ENCODE measurements at places on chromosomes 2 and 18.

GRCh38 chr2:164954954-164955701 lies at the start of gene SLC38A11:
Gene SLC38A11 (minus strand): TSS chr2:164955525. CDS start chr2:164955247, 278 bp downstream.
- no peak for DNase-seq

DNA sequence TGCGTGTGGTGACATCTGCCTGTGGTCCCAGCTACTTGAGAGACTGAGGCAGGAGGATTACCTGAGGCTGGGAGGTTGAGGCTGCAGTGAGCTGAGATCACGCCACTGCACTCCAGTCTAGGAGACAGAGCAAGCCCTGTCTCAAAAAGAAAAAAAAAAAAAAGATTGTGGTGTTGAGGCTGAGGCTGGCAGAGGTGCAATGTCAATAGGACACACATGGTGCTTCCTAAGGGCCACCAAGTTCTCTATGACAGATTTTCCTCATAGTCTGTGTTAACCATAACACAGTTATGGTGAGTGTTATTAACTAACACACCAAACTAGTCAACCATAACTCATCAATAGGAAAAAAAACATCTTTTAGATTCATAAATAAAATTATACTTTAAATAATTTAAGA lies 494.4 kb downstream of the TMX3 start:
- no peak for DNase-seq

DNA sequence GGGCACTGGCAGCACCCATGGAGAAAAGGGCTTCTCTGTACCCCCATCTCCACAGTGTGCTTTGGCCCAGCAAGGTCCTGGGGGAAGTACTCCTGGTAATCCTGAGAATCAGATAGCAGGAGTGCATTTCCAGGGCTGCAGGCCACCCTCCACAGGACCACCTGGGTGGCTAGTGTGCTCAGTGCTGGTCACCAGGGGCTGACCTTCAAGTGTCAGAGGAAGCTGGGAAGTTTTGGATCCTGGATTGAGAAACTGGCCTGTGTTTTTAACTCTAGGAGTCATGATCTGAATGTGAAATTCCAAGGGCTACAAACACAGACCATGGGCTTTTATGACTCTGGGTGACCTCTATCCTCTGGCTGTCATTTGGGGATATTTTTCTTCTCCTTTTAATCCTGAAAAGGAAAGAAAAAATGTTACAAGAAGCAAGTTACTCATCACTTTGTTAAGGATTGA lies 9.3 kb downstream of the RHOB start:
- no peak for DNase-seq

- DNase-seq, result no peak
Measured at GRCh38 chr18:61953161-61953560, 60.4 kb upstream of the RNF152 start.

- no peak for DNase-seq
Measured at GRCh38 chr2:56316011-56316410, 132.2 kb downstream of the CCDC85A start.

DNA sequence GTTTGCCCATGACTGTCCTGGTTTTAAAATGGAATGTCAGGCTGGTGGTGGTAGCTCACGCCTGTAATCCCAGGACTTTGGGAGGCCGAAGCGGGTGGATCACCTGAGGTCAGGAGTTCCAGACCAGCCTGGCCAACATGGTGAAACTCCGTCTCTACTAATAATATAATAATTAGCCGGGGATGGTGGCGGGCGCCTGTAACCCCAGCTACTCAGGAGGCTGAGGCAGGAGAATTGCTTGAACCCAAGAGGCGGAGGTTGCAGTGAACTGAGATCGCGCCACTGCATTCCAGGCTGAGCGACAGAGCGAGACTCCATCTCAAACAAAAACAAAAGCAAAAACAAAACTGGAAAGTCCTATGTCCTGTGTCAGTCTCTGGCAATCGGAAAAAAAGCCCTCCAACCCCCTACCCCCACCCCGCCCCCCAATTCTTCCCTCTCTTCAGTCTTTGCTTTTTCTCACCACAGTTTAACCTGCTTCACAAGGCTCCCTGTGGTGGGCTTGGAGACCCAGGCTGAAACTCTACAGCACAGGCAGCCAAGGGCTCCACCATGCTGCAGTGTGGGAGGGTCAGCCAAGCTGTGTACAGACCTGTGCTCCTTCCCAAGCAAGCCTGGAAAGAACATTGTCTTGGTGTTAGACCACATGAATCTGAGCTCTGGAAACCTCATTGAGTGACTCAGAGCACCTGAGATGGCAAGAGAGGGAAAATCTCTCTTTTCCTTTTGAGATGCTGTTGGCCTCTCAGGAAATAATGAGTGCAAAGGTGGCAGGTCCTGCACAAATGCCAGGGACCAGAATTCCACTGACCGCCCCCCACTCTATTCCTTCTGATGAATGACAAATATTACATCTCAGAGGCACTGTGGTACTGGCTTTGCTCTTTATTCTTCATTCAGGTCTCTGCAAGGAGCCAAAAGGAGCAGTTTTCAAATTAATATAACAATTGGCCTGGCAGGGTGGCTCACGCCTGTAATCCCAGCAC lies 16.7 kb downstream of the MYCN start:
- no peak for DNase-seq

DNA sequence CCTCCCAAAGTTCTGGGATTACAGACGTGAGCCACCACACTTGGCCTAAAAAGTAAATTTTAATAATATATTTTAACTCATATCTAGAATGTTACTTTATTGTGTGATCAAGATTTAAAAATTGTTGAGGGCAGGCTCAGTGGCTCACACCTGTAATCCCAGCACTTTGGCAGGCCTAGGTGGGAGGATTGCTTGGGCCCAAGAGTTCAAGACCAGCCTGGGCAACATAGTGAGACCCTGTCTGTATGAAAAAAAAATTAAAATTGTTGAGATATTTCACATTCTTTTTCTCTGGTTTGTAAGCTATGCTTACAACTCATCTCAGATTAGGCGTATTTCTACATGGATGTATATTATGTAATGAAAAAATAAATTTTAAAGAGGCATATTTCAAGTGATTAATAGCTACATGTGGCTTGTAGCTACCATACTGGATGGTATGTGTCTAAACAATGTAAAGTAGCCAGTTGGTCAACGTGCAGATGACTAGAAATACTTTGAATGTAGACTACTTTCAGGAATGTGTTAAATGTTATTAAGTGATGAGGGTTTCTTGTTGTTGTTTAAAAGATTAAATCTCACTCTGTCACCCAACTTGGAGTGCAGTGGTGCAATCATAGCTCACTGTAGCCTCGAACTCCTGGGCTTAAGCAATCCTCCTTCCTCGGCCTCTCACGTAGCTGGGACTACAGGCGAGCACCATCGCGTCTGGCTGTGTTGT lies 5.9 kb downstream of the RAB10 start:
- no peak for DNase-seq

DNA sequence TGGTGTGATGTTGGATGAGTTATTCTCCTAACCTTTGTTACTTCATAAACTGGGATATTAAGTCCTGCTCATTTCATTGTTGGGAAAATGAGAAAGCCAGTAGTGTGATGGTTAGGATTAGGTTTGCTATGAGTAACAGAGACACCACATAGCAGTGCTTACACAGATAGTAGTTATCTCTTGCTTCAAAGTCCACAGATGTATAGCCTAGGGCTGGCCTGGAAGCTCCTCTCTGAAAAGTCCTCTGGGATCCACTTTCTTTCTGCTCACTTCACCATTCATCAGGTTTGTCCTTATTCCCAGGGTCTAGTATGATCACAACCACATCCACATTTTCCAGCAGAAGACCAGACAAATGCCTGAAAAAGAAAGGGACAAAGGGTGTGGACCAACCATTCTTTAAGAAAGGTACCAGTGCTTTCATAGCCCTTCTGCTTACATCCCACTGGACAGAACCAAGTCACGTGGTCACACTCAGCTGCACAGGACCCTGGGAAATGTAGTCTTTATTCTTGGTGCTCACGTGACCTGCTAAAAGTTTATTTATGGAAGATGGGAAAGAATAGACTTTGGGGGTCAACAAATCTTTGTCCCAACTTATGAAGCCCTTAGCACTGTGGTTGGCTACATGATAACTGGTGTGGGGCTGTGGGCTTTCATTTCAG lies 108.9 kb downstream of the INSIG2 start:
- DNase-seq, result no peak

GRCh38 chr18:8943900-8944870 lies 158.3 kb upstream of the NDUFV2 start:
- DNase-seq, result no peak

DNA sequence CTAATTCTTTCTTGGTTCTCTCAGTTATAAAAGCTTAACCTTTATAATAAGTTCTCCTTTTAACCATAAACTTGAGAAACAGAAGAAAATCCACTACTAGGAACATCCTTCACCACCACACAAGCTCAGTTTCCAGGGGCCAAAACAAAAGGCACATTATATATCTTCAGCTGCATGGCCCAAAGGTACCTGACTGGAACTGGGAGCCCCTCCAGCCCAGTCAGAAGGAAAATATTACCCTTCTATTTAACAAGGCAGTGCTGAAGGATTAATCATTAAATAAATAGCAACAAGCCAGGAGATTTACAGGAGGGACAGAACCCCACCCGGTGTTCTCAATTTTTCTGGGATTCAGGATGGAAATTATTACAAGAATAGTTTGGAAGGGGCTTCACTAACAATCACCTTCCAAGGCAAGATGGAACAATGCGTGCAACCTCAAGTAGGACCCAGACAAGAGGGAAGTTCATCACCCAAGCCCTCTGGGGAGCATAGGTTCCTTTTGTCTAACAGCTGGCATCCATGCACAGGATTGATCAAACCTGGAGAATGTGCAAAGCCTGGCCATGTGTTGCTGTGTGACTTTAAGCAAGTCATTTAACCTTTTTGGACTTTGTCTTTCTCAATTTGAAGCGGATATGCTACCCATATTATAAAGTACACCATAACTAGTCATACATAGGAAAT lies 159.6 kb upstream of the SETBP1 start:
- DNase-seq, result no peak

DNA sequence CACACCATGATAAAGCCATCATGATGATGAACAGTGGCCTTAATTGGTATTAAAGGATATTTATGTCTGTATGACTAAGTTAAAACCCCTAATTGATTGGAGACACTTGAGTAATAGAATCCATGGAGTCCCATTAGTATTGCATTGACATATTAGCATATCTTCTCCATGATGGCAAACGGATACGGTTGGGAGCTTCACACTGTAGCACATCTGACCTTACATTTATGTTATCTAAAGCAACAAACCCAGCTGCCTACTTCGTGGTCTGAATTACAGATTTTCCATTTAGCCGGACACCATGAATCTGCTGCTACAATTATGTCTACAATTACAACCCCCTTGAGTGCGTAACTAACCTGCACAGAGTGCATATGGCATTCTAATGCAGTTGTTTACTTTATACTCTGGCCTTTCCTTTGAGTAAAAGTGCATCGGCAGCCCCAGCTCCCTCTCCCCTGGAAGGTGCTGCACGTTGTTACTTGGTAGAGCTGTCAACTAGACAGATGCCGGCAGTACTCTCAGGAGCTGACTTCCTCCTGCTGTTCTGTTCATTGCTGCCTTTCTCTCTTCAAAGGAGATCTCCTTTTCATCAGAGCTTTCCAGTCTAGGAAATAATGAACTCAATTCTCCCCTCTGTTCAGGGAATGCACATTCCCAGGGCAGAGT lies 92.1 kb downstream of the LRRC30 start:
- no peak for DNase-seq

- DNase-seq, result peak; percentile 96
Measured at GRCh38 chr2:25252291-25253152, 84.1 kb upstream of the POMC start.

- DNase-seq, result no peak
Measured at GRCh38 chr2:55887901-55888624, 35.5 kb downstream of the EFEMP1 start.

GRCh38 chr2:101032084-101032776 lies 30.1 kb downstream of the RPL31 start:
- no peak for DNase-seq

GRCh38 chr2:184481865-184482264 lies 116.5 kb upstream of the ZNF804A start:
- DNase-seq, result no peak

DNA sequence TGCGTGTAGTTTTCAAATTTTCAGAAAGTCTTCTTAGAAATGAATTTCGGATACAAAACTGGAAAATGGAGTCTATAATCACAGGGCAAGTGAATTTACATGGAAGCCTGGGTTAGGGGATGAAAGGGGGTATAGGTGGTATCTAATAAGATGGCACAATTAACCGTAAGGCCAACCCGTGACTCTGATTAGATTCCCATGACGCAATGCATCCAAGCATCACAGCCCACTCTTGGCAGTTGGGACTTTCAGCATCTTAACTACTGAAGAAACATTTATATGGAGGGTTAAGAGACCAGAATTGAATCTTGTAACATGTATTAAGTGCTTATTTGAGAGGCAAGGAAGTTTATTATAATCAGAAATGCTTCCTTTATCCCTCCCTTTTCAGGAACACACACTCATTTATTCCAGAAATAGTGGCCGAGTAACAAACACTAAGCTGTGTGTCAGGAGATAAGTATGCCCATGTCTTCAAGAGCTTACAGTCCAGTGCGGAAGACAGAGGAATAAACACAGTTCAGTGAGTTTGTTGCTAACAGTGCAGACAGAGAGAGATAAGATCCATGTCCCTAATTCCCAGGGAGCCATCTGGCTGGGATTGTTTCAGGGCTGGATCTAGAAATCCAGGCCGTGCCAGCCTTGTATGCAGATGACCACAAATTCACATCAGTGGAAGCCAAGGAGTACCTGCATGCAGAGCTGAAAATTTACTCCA lies 151.2 kb downstream of the ANTXR1 start:
- DNase-seq, result no peak

GRCh38 chr2:219901155-219901554 lies 273.7 kb downstream of the SLC4A3 start:
- no peak for DNase-seq

- DNase-seq, result no peak
Measured at GRCh38 chr18:37502036-37502435, 63.6 kb downstream of the CELF4 start.

DNA sequence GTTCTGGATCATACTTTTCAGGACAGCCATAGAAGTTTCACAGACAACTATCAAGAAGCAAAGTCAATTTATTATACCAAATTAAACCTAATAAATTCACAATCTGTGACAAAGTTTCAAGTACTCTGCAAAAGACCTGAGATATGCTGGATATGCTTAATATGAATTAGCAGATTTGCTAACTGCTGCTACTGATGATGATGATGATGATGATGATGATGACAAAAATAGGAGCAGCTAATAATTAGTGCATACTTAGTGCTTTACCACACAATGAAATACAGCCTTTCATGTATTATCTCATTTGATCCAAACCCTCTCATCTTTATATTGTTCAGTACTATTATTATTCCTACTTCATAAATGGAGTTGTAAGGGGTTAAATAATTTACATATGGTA lies 215.7 kb upstream of the CYP26B1 start:
- DNase-seq, result no peak

Data from HuH-7 (cell line).